ENCODE measurements at places on chromosomes 2 and 18.

DNA sequence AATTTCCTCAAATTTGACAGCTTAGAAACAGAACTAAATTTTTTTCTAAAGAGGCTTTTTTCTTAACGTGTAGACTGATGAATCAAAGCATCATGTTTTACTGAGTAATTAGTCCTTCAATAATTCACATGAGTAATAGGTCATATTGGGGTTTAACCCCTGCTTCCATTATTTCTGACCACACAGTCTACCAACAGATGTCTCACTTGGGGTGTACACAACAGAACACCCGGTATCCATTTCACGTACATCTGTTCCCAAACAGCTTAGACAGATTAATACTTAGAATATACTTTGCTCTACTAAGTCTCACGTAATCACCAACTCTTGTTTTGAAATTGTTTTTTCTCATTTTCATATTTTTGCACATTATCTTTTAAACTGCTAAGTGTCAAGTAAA, 14.8 kb downstream of the CERKL start:
- DNase-seq = no peak

DNA sequence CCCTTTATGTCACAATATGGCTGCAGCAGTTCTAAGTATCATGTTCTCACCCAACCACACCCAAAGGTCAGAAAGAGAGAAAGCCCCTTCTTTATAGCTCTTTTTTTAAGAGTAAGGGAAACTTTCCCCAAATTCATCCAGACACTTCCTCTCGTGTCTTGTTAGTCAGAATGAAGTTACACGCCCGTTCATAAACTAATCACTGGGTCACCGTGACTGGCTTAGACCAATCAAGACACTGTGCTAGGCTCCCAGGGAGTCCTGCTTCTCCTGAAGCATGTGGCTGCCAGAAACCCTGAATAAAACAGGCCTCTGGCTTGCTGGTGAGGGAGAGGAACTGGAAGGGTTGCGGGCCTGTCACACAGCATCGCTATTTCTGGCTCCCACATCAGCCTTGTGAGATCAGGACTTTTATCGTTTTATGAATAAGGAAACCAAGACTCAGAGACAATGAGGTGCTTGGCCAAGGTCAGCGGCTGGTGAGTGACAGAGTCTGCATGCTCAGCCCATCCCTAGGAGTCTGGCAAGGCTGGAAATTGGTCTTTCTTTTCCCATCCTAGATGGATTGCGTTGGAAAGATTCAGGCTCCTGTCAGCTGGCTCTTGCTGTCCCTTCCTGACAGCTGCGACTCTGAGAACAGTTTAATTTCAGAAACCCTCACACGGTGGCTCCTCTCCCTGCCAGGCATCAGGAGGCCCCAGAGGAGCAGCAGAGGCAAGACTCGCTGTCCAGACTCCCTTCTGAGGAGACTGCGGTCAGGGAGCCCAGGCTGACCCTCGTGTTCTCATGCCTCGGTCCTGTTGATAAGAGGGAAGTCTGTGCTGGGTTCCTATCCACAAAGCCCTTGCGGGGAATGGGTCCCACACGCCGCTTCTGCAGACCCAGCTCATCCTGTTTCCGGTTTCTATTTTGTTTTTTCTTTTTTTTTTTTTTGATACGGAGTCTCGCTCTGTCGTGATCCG, 104.5 kb upstream of the TAF1B start:
- no peak for DNase-seq

- no peak for DNase-seq
Observed at GRCh38 chr2:236694146-236694888, 124.7 kb downstream of the ACKR3 start.

- DNase-seq = no peak
Observed at GRCh38 chr18:62280786-62281185, 44.3 kb upstream of the TNFRSF11A start.

DNA sequence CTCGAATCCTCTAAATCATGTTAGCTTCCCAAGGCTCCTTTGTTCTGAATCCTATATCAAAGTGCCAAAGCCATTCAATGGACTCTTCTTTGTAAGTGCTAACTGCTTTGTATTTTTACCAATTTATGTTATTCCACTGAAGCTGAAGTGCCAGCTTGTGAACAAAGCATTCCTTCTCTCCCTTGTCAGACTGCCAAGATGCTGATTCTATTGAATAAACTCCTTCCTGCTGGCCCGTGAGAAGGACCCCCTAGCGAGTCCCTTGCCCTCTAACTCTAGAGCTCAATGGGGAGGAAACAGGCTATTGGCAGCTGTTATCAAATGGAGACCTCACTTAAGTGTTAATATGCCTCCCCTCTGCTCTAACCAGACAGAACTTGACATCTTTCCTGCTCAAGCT, 1097.9 kb upstream of the CNTNAP5 start:
- DNase-seq = no peak

- DNase-seq = peak; percentile 81
Observed at GRCh38 chr2:40240070-40240469, 211.8 kb downstream of the SLC8A1 start.

GRCh38 chr2:24509425-24509824, 18.4 kb downstream of the NCOA1 start:
- DNase-seq = no peak

DNA sequence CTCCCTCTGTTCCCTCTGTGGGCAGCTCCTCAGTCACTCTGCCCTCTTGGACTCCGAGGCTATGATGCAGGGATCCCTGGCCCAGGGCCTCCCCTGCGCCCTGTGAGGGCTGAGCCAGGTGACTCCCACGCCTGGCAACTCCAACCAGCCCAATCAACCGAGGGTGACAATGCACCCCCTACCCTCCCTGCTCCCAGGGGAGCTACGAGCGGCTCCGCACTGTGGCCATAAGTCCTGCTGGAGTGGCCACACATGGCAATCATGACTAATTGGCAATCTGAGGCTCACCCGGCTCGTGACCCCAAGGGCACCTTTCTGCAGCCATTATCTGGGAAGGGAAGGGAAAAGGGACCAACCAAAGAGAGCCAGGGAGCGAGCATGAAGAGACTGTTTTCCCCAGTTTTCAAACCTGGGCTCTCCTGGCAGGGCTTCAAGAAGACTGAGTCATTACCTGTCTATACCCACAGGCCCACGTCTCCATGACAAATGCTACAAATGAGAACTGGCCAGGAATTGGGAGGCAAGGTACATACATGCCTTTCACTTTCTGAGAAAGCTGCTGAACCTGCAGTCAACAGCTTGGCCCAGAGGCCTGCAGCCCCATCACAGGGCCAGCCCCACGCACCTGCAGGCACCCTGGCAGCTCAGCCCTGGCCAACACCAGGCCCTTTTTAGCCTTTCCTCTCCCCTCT, 45.1 kb downstream of the RPL31 start:
- DNase-seq = no peak

GRCh38 chr2:40352703-40353099, 99.2 kb downstream of the SLC8A1 start:
- no peak for DNase-seq

GRCh38 chr2:183759033-183759432, 634.8 kb downstream of the NUP35 start:
- no peak for DNase-seq

DNA sequence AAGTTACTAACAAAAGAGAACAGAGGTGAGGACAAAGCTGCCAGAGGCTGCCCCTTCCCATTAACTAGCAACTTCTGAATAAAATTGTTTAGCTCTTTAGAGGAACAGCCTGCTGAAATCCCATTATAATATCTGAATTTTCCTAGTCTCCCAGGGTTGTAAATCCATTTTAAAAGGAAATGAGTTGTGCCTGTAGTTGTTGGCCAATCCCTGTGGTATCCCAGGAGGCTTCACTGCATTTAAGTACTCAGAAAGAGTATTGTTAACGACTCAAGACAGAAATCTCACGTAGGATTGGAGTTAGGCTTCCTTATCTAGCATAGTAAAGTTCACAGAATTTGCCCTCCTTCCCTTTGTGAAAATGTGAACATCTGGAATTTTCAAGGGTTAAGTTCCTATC, 8.9 kb downstream of the LAPTM4A start:
- DNase-seq = no peak

GRCh38 chr2:74418312-74418711, 3.1 kb downstream of the C2orf81 start:
- DNase-seq = no peak

DNA sequence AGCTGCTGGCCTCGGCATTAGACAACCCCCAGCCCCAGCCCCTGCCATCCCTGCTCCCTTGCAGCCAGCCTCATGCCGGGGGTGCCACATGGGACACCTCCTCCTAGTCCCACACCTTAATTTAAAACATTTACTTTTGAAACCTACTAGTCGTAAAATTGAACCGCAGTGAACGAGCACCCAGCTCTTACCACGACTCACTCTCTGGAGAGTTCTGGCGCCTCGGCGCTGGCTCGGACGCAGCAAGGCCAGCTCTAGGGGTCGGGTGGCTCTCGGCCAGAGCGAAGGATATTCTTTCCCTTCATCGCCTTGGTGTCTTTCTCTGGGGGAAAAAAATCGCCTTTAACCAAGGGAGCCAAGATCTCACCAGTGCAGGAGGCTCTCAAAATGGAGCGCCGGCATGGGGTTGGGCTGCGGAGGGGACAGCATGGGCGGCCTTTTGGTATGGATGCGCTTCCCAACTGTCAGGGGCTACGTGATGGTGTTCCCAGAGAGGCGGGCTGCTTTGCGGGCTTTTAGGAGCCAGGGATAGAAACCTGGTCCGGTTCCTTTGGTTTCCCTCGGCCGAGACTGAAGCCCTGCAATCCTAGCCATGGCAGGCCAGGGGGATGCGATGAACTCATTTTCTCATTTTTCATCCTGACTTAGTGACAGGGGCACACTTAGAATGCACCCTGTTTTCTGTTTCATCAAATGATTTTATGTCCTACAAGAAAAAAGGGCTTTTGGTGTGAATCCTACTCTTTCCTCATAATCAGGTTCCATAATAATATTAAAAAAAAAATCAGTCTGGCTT, 2.0 kb downstream of the HPCAL1 start:
- no peak for DNase-seq

GRCh38 chr2:231563378-231563961, 29.2 kb upstream of the TEX44 start:
- DNase-seq = peak; percentile 64

DNA sequence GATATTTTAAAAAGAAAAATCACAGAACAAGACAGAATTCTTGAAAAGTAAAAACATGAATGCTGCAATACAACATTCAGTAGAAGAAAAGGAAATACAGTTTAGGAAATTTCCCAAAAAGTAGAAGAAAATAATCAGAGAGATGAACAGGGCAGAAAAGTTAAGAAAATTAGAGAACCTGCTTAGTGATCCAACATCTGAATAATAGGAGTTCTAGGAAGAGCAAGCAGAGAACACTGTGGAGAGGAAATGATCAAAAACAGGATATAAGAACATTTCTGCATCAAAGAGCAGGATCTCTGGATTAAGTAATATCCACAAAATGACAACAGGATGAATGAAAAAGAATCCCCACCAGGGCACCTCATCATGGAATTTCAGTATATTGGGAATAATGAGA, 8.8 kb upstream of the FHOD3 start:
- DNase-seq = no peak

DNA sequence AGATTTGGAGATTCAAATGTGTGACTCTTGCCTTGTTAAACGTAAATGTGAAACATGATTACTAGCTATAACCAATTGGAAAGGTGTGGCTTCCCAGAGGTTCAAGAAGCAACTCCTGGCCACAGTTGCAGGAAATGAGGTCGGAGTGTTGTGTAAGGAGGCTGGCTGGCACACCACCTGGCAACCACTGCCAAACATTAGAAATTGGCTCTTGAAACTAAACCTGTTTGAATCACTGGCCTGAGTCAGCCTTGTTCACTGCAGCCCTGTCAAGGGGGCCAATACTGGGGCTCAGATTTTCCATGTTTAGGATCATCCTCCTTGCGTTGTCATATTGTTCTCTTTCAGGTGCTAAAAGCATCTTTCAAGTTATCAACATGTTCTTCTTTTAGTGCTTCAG, 206.3 kb downstream of the ARL6IP6 start:
- no peak for DNase-seq

All from left hindlimb (tissue), 1 donor.